ENCODE measurements at places on chromosomes 1 and 21. TPM values are rescaled to one million over a fixed set of nuclear protein-coding genes. Genes with fewer than 3 reads are reported as not detected.

C1QB gene
- 131 TPM for total RNA-seq

SH3BGR gene
- 2.6 TPM for total RNA-seq

AQP10 gene
- total RNA-seq, result 1.0 TPM

DNAI4 gene
- total RNA-seq, result 31.7 TPM

NPPA gene
- 0.96 TPM for total RNA-seq

DNA sequence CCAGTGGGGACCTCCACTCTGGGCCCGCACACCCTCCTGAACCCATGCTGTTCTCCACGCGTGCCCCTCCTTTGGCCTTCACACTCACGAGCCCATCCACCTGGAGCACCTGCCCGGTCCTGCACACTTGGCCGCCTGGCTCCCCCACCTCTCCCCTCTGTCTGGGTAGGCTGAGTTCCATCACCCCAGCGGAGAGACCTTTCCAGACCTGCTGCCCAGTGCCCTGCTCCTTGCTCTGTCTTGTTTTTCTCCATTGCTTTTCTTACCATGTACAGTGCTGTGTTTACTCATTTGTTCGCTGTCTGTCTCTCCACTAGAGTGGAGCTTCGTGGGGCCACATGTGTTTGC, 351.0 kb upstream of the VAMP3 start:
- H3K36me3 ChIP-seq, result no peaks in the 10 kb centered on the region
- no peak overlapping the region for H3K27ac ChIP-seq
- DNase-seq, result peak; percentile 6
- no peaks in the 10 kb centered on the region for H3K4me1 ChIP-seq
- H3K27me3 ChIP-seq, result no peaks in the 10 kb centered on the region
- no peak overlapping the region for H3K4me3 ChIP-seq

DNA sequence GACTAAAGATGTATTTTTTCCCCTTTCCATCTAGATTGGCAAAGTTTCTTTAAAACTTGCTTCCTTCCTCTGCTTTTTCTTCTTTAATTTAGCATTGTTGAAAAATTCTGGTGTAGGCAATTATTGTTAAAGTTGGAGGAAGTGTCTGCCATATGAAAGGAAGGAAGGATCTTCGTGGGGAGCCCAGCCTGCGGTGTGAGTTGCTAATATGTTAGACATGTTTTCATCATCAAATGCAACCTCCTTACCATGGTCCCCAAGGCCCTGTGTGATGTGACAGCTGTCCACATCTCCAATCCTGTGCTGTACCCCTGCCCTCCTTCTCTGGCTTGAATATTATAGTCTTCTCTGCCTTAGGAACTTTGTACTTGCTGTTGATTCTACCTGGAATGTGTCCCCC, 81.0 kb upstream of the ZBTB18 start:
- no peaks in the 10 kb centered on the region for H3K4me1 ChIP-seq
- H3K4me3 ChIP-seq, result no peak overlapping the region
- H3K27me3 ChIP-seq, result no peaks in the 10 kb centered on the region

DNA sequence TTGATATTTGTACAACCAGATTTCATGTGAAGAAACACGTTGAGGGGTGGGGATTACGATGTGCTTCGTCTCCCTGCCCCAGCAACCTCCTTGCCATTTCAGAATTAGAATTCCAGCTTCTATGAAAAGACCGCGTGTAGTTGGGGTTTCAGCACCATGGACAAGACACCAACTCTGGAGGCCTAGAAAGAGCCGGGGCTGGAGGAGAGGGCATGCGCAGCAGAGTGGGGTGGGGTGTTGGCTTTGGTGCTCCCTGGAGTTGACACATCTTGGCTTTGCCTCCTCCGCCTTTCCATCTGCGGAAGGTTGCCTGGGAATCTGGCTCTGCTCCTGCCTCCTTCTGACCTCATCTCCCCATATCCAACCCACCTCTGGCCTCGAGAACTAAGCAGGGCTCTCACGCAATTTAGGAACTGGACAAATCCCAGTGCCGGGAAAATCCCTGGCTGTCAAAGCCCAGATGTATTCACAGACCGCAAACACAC, 11.8 kb downstream of the HTR6 start:
- no peaks in the 10 kb centered on the region for H3K4me1 ChIP-seq
- no peak overlapping the region for H3K27ac ChIP-seq
- H3K27me3 ChIP-seq, result no peaks in the 10 kb centered on the region
- H3K4me3 ChIP-seq, result no peak overlapping the region
- H3K36me3 ChIP-seq, result no peaks in the 10 kb centered on the region

Data from ovary (tissue), 10 donors.